ENCODE measurements at places on chromosomes 7 and 10. TPM values are rescaled to one million over a fixed set of nuclear protein-coding genes. Genes with fewer than 3 reads are reported as not detected.

- DNase-seq = no peak
These were observed 758.9 kb downstream of the GRM8 start for GRCh38 chr7:126493801-126494200.

- no peak for DNase-seq
These were observed 11.6 kb downstream of the IMPDH1 start for GRCh38 chr7:128398016-128398840.

DNA sequence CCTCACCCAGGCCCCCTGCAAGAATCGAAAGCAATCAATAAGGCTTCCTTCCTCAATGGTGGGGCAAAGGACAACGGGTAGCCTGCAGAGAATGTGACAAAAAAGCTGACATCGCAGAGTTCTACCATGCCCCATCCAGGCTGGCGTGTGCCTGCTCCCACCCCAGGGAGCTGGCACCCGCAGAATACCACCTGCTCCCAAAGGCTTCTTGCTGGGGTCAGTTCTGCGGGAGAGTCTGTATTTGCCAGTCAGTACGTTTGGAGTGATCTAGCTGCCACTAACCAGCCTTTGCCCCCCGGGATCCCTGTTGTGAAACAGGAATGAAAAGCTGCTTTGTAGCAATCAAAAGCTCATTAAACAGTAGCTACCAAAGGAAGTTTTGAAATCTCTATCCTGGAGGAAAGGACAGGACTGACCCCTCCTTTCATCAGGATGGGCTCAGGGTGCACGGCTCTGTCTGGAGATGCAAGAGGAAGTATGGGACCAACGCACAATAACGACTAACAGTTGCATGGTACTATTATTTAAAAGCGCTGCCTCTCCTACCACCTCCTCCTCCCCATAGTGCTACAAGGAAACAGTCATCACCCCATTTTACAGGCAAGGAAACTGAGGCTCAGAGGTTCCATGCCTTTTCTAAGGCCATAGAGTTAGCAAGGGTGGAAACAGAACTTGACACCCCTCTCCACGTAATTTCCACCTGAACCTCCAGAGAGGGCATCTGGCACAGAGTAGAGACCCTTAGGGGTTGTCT lies 67.0 kb downstream of the FGFR2 start:
- no peak for DNase-seq

DNA sequence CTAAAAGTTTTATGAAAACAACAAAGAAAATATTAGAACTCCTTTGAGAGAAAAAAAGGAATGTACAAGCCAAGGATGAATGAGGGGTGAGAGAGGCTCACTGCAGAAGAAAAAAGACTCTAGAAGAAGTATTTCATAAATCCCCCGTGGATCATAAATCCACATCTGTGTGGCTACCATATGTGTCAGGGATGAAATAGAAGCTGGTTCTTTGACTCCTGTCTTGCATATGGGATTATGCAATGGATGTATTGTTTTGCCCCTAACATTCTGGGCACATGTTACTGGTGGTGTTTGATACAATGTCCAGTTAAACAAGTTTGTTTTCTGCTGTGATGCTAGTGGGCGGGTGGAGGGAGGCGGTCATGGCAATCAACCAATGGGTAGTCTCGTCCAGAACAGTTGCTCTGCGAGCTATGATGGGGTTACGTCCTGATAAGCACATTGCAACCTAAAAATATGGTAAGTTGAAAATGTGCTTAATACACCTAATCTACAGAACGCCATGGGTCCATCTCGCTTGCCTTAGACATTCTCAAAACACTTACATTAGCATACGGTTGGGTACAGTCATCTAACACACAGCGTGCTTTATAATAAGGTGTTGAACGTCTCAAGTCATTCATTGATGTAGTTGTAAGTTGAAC lies 34.1 kb upstream of the PITRM1 start:
- DNase-seq = no peak

GRCh38 chr7:7416031-7416858 lies 119.4 kb downstream of the COL28A1 start:
- DNase-seq = no peak

The STAG3 gene
- total RNA-seq = 0.13 TPM

- no peak for DNase-seq
These were observed 133.1 kb downstream of the IQUB start for GRCh38 chr7:123401295-123401694.

DNA sequence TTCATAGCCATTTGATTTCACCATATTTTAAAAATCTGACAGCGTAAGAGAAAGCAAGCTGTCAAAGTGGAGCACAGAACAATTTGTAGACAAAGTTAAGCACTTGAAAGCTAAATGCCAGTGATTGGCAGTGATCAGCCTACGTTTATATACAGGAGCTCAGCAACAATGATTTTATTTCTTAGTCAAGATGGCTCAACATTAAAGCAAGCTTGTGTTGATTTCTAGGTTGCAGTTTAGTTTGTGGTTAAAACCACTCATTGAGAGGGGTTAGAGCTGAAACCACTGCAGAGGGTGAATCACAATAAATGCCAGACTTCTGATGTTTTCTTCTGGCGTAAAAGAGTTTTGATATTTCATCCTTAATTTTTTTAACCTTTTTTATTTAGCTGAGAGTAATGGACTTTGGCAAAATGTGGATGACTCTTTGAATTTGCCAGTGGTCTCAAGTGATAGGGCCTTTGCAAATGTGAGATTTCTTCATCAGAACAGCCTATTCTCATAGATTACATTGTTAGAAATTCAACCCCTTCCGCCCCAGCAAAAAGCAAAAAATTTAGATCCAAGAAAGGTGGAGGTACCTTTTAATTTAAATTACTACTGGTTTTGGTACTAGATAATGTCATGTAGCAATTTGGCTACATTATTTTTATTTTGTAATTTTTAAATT lies 73.8 kb downstream of the SHOC2 start:
- DNase-seq = no peak

DNA sequence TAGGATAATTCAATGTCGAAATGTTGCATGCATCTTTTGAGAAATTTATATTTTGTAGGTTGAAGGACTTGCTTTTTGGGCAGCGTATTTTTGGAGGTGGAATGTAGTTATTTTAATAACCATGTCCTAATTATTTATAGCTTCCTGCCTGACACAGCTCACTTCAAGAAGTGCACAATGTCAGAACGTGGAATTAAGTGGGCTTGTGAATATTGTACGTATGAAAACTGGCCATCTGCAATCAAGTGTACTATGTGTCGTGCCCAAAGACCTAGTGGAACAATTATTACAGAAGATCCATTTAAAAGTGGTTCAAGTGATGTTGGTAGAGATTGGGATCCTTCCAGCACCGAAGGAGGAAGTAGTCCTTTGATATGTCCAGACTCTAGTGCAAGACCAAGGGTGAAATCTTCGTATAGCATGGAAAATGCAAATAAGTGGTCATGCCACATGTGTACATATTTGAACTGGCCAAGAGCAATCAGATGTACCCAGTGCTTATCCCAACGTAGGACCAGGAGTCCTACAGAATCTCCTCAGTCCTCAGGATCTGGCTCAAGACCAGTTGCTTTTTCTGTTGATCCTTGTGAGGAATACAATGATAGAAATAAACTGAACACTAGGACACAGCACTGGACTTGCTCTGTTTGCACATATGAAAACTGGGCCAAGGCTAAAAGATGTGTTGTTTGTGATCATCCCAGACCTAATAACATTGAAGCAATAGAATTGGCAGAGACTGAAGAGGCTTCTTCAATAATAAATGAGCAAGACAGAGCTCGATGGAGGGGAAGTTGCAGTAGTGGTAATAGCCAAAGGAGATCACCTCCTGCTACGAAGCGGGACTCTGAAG lies 620 bp downstream of the ZRANB1 start:
- DNase-seq = no peak

The ZKSCAN1 gene
- total RNA-seq = 30.7 TPM

The CABCOCO1 gene
- total RNA-seq = not detected

The PRSS2 gene
- total RNA-seq = not detected

The MNX1 gene
- under 0.01 TPM for total RNA-seq

Data from dermis microvascular lymphatic vessel endothelial cell (primary cell).